Stimulated activated CD4-positive, alpha-beta T cell treated with anti-CD3 and anti-CD28 coated beads, Interleukin-12 subunit alpha, Interleukin-12 subunit beta, amount 100 ng/mL, for 24 hours (primary cell): ENCODE measurements at places on chromosomes 11 and 22.

DNA sequence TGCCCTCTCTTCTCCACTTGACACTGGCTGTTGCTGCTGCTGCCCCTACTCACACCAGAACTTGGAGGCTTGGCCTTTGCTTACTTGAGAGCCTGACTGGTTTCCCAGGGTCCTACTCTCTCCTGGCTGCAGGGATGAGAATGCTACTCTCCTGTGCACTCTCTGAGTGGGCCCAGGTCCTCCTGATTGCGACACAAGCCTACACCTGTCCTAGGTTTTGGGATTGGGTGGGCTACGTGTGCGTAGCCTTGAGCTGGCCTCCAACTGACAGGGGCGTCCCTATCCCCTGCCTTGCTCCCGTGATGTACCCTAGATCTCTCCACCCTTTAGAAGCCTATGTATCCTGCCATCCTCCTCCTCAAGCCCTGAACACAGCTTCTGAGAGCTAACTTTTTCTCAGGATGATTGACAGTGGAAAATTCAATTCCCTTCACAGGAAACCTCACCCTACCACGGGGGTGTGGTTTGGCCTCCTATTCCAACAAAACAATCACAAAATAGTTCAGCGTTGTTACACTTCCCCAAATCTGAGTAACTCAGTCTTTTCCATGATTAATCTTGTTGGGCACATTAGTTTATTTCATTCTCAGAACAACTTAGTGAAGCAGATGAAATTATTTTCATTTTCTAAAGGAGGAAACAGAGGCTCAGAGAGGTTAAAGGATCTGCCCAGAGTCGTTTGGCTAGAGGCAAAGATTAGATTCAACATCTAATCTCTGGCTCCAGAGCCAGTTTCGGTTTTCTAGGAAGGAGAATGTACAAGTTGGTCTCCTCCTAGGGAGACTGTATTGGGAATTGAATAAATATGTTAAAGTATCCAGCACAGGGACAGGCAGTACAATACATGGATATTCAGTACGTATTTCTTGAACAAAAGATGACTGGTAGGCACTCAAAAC is 17.6 kb upstream of the AMOTL1 start:
- DNase-seq = no peak

GRCh38 chr22:27238935-27239510 is 562.5 kb downstream of the MN1 start:
- no peak for DNase-seq

DNA sequence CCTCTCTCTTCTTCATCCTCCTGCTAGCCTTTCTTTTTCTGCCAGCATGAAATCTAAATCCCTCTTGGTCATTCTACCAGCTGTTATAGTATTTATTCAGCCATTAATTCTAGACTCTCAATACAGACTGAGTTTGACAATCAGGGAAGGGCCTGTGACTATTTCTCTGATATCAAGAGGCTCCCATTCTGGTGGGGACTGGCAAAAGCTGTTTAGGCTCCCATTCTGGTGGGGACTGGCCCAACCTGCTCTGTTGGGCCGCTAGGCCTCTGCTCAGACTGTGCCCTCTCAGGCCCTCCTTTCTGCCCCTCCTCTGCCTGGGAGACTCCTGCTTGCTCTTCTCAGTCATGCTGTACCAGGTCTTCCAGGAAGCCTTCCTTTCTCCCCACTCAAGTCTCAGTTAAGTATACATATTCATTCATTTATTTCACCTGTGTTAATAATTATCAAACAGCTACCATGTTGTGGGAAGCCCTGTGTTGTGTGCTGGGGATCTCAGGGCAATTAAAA is 323.7 kb upstream of the NARS2 start:
- no peak for DNase-seq

DNA sequence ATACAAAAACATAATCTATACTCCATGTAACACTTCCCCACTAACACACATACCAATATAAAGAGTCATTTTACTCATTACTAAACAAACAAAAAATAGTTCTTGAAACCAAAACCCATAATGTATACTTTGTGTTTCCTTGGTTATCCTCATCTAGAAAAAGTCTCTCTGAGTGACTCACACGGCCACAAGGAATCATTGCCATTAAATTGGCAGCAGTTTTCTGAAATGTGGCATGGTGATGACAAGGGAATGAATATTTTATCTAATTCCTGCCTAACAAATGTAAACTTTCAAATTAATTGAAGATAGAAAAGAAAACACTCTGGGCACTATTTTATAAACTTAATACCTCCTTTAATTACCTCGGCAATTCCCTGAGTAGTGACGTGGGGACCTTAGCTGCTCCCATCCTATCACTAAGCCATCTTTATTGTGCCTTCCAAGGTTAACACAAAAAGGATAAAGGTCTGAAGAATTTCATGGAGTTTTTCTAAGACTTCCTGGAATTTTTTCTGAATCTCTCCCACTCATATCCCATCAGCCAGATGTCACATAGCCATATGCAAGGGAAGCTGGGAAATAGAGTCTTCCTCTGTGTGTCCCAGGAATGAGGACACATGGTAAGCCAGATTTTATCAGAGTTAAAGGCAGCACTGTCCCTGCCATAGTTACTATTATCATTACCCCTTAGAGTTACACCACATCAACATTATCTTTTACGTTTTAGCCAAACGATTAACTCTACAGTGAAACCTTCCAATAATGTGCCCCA is 857.2 kb upstream of the TENM4 start:
- no peak for DNase-seq

- DNase-seq = no peak
Observed at GRCh38 chr11:129803533-129803932, 12.1 kb upstream of the TMEM45B start.

DNA sequence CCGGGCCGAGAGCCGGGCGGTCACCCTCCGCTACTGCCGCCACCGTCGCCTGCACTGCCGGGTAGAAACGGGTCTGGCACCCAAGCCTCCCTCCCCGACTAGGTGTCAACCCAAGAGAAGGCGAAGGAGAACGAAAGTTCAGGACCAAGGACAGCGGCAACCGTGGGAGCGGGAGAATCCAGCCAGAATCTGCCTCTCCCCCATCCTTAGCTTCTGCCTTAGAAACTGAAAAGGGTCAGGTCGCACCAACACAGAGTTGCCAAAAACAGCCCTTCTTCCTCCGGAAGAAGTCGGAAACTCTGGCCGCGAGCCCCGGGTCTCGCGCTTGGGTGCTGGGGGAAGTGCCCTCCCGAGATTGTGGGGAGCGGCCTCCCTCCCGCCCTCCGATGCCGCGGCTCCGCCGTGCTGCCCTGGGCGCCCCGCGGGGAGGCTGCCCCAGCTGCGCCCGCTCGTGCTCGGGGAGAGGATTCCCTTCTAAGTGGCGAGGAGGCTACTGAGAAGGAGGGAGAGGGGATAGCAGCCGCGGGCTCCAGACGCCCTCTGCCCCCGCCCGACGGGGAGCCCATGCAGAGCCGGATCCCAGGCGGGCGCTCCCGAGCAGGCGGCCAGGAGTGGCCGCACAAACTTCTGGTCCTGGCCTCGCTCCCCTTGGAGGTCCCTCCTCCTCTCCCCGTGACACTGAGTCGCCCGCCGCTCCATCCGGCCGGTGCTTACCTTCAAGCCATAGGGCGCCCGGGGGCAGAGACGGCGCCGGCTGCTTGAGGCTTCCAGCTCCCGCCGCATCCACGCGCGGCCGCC is 637 bp downstream of the DRD2 start:
- no peak for DNase-seq
